ENCODE measurements at places on chromosomes 12 and 14. TPM values are rescaled to one million over a fixed set of nuclear protein-coding genes. Genes with fewer than 3 reads are reported as not detected.

- no peak for DNase-seq
- H3K36me3 ChIP-seq = no peaks in the 10 kb centered on the region
- no peak overlapping the region for H3K4me3 ChIP-seq
- no peaks in the 10 kb centered on the region for H3K4me1 ChIP-seq
- H3K27ac ChIP-seq = no peak overlapping the region
These were observed 53.6 kb upstream of the ARHGAP5 start for GRCh38 chr14:32023540-32023939.

DNA sequence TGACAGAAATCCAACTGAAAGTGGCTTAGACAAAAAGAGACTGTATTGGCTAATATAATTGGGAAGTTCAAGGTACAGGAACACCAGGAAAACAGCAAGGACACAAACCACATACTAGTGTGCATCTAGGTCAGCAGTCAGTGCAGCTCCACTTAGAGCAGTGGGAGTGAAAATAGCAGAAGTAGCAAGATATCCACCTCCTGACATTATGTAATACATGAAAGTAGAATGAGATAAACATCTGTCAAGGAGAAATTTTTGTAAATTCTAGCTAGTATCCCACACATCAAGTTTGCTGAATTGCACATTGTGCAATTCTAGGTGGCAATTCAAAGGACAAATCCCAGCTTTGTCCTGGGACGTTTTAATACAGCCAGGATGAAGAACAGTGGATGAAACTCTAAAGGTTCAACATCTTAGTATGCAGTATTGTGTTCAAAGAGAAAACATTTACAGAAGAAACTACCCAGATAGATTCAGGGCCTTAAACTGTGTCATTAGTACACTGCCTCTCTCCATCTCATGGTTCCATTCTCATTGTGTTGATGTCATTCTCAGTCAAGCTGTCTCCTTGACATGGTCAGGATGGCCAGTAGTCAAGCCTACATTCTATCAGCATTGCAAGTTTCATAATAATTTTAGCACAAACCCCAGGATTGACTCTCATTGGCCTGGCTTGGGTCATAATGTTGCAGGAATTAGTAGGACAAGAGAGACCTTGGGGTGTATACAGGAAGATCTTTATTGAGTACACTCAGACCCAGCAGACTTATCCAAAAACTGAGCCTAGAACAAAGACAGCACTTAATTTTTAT is 56.8 kb downstream of the SDR9C7 start:
- DNase-seq = no peak
- no peaks in the 10 kb centered on the region for H3K4me1 ChIP-seq
- H3K4me3 ChIP-seq = no peak overlapping the region
- H3K27ac ChIP-seq = no peak overlapping the region

DNA sequence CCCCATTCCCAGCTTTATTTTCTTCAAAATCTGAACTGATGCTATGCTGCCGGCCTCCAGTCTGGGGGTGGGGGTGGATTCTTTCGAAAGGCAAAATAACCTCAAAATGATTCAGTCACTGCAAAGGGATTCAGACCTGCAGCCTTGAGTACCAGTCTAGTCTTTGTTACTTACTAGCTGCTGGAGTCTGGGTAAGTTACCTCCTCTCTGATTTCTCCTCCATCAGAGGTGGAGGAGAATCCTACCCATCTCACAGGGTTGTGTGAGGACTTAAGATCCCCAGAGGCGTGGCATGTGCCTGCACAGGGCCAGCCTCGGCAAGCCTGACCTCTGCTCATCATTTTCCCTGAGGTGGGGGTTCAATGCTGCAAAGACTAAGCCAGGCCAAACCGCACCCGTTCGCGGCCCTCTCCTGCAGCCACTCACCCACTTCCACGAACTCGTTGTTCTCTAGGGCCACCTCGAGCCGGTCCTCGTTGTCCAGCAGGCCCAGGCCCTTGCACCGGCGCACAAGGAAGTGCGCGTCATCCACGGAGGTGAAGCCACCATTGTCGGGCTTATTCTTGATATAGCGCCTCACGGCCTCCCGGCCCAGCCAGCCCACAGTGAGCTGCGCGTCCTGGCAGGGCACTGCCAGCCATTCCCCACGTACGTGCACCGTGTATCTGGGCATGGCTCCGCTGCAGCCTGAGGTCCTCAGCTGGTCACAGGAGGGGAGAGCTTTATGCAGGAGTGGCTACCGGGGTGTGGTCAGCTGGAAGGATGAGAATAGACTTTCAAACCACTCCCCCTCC is 709 bp downstream of the HAL start:
- DNase-seq = no peak
- H3K36me3 ChIP-seq = no peaks in the 10 kb centered on the region
- no peaks in the 10 kb centered on the region for H3K27me3 ChIP-seq

DNA sequence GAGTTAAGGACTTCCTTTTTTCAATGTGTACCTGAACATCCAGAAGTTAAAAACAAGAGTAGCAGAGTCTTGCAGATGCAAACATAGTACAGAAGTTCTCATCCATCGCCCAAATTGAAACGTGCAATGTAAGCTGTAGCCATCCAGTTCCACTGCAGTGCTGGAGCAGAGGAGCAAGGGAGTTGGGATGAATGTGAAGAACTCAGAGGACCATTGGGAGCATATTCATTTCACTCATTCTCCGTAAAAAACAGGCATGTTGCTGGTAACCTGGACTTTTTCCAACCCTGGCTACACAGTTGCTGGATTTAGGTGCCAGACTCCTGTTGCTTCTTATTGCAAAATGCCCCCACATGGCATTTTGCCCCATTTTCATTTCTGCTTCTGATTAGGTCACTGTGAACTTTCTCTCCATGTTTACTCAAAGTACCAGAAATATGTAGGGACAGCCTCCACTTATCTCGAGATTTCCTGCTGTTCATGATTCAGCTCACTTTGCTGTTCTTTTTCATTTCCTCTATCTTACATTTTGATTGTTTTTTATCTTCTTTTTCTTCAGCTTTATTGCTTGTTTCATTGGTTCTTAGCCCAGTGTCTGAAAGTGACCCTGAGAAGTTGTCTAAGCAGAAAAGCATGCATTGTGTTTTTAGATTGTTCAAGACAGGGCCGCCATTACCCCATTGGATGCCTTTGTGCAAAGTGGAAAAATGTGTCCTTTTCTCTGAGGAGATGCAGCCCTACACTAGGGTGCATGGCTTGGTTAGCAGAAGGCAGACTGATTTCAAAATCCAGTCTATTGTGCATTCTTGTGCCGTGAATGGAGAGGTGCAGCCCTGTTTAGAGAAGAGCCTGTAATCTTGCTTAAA is 109.0 kb upstream of the AMIGO2 start:
- H3K27me3 ChIP-seq = no peaks in the 10 kb centered on the region
- H3K4me1 ChIP-seq = peaks cover 3% of the 10 kb centered on the region
- no peak overlapping the region for H3K4me3 ChIP-seq
- no peaks in the 10 kb centered on the region for H3K36me3 ChIP-seq
- DNase-seq = no peak

- H3K27ac ChIP-seq = no peak overlapping the region
- H3K36me3 ChIP-seq = no peaks in the 10 kb centered on the region
- no peaks in the 10 kb centered on the region for H3K27me3 ChIP-seq
- H3K4me3 ChIP-seq = no peak overlapping the region
These were observed 86.6 kb upstream of the TRAF3 start for GRCh38 chr14:102690509-102691286.

GRCh38 chr12:6323995-6324711 is 13.7 kb downstream of the PLEKHG6 start:
- H3K4me3 ChIP-seq = no peak overlapping the region
- no peaks in the 10 kb centered on the region for H3K27me3 ChIP-seq
- H3K36me3 ChIP-seq = no peaks in the 10 kb centered on the region
- peak overlapping the region; percentile 14 for H3K27ac ChIP-seq
- no peaks in the 10 kb centered on the region for H3K4me1 ChIP-seq
- DNase-seq = no peak

DNA sequence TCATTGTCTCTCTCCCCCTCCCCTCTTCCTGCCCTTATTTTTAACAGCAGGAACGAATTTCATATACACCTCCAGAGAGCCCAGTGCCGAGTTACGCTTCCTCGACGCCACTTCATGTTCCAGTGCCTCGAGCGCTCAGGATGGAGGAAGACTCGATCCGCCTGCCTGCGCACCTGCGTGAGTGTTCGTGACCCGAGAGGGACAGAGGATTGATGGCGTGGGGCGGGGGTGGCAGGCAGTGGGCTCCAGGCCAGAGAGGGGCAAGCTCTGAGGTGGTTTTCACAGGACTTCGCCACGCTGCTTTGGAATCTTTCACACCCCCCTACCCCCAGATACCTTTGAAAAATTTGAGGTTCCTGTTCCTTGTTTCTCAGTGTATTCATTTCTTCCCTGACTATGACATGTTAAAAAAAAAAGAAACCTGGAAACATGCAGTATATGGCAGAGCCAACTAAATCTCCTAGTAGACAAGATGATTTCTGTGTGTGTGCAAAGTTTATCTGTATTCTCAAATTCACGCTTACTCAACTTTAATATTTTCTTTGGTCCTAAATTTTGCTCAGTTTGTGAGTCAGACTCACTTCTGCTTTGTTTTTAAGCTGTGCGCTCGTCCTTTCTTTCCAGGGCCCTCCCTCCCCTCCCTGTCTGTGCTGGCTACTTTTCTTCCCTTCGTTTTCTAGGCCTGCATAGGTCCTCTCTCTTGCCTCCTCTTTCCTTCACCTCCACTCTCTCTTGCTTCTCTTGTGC is 103.1 kb downstream of the ETV6 start:
- no peaks in the 10 kb centered on the region for H3K27me3 ChIP-seq
- peaks cover 21% of the 10 kb centered on the region for H3K4me1 ChIP-seq
- H3K36me3 ChIP-seq = no peaks in the 10 kb centered on the region
- no peak for DNase-seq

GRCh38 chr14:99235582-99236320 is 36.2 kb downstream of the BCL11B start:
- no peak overlapping the region for H3K27ac ChIP-seq
- no peaks in the 10 kb centered on the region for H3K36me3 ChIP-seq
- no peak for DNase-seq

DNA sequence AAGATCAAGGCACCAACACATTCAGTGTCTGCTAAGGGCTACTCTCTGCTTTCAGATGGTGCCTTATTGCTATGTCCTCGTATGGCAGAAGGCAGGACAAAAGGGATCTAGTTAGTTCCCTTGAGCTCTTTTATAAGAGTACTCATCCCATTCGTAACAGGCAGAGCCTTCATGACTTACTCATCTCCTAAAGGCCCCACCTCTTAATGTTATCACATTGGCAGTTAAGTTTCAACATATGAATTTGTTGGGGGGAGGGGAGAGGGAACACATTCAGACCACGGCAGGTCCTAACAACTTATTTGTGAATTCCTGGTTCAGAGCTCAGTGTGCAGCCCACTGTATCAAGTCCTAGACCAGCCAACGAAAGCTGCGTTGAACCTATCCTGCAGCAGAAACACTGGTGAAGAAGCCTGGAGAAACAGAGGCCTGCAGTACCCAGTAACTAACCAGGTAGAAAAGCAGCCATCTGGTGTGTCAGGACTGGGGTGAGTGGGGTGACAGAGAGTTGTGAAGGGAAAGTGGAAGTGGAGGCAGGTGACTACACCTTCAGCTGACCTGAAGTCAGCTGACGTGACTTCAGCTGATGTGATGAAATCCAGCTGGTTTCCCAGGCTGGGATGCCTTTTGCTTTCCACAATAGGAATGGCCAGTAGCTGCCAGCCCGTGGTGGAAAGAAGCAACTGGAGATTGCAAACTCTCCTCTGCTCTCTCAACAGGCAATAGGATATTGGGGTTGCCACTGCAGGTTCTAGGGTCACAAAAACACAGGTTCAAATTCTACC is 101.6 kb upstream of the PLXNC1 start:
- no peak overlapping the region for H3K4me3 ChIP-seq
- no peaks in the 10 kb centered on the region for H3K36me3 ChIP-seq
- H3K4me1 ChIP-seq = no peaks in the 10 kb centered on the region
- no peak overlapping the region for H3K27ac ChIP-seq

- H3K4me3 ChIP-seq = no peak overlapping the region
- no peaks in the 10 kb centered on the region for H3K4me1 ChIP-seq
- DNase-seq = no peak
- H3K27ac ChIP-seq = no peak overlapping the region
- H3K36me3 ChIP-seq = no peaks in the 10 kb centered on the region
- H3K27me3 ChIP-seq = no peaks in the 10 kb centered on the region
These were observed 225.4 kb upstream of the KITLG start for GRCh38 chr12:88805692-88806091.

GRCh38 chr12:24011927-24012507 is 62.5 kb upstream of the SOX5 start:
- H3K4me1 ChIP-seq = no peaks in the 10 kb centered on the region
- no peak for DNase-seq
- no peak overlapping the region for H3K4me3 ChIP-seq
- no peaks in the 10 kb centered on the region for H3K36me3 ChIP-seq
- H3K27me3 ChIP-seq = no peaks in the 10 kb centered on the region

- no peaks in the 10 kb centered on the region for H3K4me1 ChIP-seq
- H3K36me3 ChIP-seq = no peaks in the 10 kb centered on the region
- H3K27ac ChIP-seq = no peak overlapping the region
- no peak overlapping the region for H3K4me3 ChIP-seq
- peak; percentile 53 for DNase-seq
These were observed 63.5 kb downstream of the GALNT16 start for GRCh38 chr14:69323266-69323998.

- no peaks in the 10 kb centered on the region for H3K36me3 ChIP-seq
- H3K27ac ChIP-seq = no peak overlapping the region
These were observed 12.3 kb upstream of the C12orf71 start for GRCh38 chr12:27094726-27095125.

DNA sequence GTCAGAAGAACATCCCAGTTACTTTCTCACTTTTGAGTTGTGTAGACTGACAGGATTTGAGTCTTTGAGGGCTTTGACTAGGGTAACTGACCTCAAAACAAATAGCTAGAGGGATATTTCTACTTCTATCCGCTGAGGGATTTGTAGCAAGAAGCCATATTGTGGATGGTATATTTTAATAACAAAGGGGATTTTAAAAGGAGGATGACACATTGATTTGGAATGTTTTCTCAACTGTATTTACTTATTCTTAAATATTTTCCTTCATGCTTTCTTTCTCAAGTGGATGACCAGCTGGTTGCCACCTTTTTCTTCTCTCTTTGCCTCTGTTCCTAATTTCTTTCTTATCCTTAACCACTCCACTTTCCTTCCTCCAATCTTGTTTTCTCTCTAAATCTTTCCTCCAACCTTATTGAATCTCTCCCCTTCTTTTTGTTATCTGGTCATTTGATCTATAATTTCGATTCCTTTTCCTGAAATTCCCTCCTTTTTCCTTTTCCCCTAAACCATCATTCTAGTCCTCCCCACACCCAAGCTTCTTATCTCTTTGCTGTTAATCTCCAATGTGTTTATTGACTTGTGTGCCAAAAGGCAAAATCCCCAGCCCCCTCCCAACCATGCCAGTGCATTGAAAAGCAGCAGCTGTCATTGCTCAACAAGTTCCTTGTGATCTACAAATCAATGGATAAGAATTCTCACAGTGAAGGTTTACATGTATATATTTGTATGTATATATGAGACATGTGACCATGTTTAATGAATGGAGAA is 411.6 kb downstream of the RAD51B start:
- no peak overlapping the region for H3K4me3 ChIP-seq
- no peaks in the 10 kb centered on the region for H3K36me3 ChIP-seq
- peak overlapping the region; percentile 28 for H3K27ac ChIP-seq

Gene TBX5
- total RNA-seq = not detected

Gene MYF6
- total RNA-seq = not detected

Gene KLRC2
- not detected for total RNA-seq

Gene OR4K13
- total RNA-seq = not detected

Gene C14orf132
- 39.1 TPM for total RNA-seq

Gene KCNH3
- total RNA-seq = 1.7 TPM

Gene FAM181A
- total RNA-seq = not detected

Gene RNASE7
- total RNA-seq = not detected

Gene EXOC3L4
- total RNA-seq = 4.8 TPM
